ENCODE measurements at places on chromosomes 11 and 22.

GRCh38 chr11:76984743-76985142 is 49.5 kb upstream of the B3GNT6 start:
- no peak for DNase-seq

GRCh38 chr11:56271092-56271491 is 2.9 kb upstream of the OR5T1 start:
- DNase-seq: no peak

GRCh38 chr11:119788911-119789560 is 60.0 kb upstream of the NECTIN1 start:
- no peak for DNase-seq

GRCh38 chr11:34826384-34826726 is 89.8 kb downstream of the APIP start:
- no peak for DNase-seq

DNA sequence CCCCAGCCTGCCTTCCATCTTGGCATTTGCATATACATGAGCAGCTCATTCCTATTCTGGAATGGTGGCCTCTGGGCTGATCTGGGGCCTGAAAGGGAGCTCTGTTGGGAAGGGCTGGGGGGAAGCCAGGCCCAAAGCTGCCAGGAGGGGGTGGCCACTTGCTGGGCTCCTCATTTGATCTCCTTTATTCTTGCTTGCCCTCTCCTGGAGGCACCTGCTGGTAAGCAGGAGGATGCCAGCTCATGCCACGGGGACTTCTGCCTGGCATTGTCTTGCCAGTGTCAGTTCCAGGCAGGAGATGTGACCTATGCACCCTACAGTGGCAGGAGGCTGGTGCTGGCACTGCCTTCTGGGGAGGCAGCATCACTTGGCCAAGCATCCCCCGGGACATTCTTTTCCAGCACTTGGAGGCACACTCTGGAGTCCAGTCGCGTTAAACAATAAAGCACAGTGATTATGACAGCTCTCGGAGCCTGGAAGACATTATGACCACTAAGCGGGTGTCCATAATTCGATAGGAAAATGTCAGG is 128.3 kb downstream of the NTM start:
- no peak for DNase-seq

- DNase-seq: no peak
These were observed 258.5 kb upstream of the KIRREL3 start for GRCh38 chr11:127259102-127259501.

- DNase-seq: no peak
These were observed 116.0 kb upstream of the ANO1 start for GRCh38 chr11:69962152-69962551.

DNA sequence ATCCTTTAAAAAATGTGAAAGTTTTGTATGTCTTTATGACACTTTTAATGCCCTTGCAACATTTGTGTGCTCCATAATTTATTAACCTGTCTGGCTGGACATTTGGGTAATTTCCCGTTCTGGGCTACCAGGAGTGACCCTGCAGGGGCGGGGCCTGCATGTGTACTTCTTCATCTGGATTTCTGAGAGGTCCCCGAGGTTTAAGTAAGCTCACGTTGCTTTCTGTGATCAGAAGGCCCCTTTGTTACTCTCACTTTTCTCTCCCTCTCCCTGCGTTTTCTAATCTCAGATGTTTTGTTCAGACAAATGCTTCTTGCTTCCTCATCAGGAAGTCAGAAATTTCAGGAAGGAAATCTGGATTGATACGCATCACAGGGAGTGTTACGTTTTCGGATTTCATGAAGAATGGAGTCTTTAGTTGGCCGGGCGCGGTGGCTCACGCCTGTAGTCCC is 78.9 kb upstream of the CRYBB3 start:
- no peak for DNase-seq

GRCh38 chr11:59802639-59803176 is 7.9 kb downstream of the MRPL16 start:
- DNase-seq: peak; percentile 19

GRCh38 chr11:111977146-111978027 is 40.2 kb downstream of the DIXDC1 start:
- peak; percentile 3 for DNase-seq

GRCh38 chr11:81870066-81870412 is 863.6 kb downstream of the FAM181B start:
- DNase-seq: no peak

GRCh38 chr11:6841694-6842093 is 3.8 kb upstream of the OR10A5 start:
- no peak for DNase-seq
